ENCODE measurements at places on chromosomes 1 and 21. TPM values are rescaled to one million over a fixed set of nuclear protein-coding genes. Genes with fewer than 3 reads are reported as not detected.

KRTAP19-1 gene
- not detected for total RNA-seq

OR6K3 gene
- not detected for total RNA-seq

ANGPTL3 gene
- not detected for total RNA-seq

GRHL3 gene
- not detected for total RNA-seq

OSCP1 gene
- 5.3 TPM for total RNA-seq

GRCh38 chr1:113416496-113416895 lies 26.2 kb downstream of the MAGI3 start:
- DNase-seq = no peak

- DNase-seq = no peak
Measured at GRCh38 chr1:181583598-181583997, 100.3 kb downstream of the CACNA1E start.

- no peak for DNase-seq
Measured at GRCh38 chr1:11541956-11542355, 63.0 kb downstream of the DISP3 start.

- no peak for DNase-seq
Measured at GRCh38 chr1:116514708-116515525, 55.9 kb downstream of the CD58 start.

DNA sequence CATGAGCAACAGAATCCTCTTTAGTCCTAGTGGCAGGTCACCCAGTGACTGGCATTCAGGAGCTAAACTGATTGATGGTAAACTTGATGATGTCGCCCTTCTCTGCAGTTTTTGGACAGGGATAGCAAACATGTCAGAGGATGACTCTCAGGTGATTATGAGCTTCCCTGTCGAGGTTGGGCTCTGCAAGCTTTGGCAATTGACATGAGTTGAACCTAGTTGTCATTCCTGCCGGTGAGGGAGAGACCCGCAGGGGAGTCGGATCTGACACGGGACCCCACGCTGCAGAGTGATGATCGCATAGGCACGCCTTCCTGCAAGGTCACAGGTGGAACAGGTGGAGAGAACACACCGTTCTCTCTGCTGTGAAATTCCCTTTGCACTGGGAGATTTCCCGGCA lies 438.0 kb upstream of the VAMP3 start:
- DNase-seq = no peak

GRCh38 chr1:235843461-235843961 lies 23.2 kb downstream of the LYST start:
- DNase-seq = no peak

- DNase-seq = no peak
Measured at GRCh38 chr1:220970311-220970710, 91.1 kb downstream of the HLX start.

GRCh38 chr1:205596876-205597275 lies 34.9 kb downstream of the ELK4 start:
- DNase-seq = no peak

DNA sequence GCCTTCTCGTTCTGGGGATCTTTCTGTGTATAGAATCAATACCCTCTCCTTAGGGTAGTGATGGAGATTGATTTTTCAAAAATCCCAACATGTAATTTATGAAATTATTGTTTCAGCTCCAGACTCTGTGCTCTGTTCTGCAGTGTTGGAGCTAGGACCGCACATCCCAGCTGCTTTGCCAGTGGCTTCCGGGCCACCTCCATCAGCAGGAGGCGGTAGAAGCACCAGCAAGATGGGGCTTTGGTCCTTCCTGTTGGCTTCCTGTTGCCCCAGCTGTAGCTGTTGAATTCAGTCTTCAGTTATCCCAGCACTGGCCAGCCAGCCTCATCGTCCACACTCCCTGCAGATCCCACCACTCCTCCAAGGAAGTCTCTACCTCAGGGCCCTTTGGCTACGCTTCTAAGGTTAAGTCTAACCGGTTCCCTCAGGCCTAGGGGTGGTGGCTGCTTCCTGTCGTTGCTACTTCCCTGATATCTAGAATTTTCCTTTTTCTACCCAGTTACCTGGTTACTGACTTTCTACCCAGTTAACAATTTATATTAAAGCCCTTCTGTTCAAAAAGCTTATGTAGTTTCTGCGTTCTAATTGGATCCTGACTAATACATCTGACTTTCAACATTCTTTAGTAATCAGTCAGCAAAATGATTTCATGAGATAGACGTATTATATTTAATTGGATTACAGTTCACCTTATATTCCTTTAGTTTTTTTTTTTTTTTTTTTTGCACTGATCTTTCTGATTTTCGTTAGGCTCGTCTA lies 24.6 kb downstream of the GALNT2 start:
- DNase-seq = no peak

DNA sequence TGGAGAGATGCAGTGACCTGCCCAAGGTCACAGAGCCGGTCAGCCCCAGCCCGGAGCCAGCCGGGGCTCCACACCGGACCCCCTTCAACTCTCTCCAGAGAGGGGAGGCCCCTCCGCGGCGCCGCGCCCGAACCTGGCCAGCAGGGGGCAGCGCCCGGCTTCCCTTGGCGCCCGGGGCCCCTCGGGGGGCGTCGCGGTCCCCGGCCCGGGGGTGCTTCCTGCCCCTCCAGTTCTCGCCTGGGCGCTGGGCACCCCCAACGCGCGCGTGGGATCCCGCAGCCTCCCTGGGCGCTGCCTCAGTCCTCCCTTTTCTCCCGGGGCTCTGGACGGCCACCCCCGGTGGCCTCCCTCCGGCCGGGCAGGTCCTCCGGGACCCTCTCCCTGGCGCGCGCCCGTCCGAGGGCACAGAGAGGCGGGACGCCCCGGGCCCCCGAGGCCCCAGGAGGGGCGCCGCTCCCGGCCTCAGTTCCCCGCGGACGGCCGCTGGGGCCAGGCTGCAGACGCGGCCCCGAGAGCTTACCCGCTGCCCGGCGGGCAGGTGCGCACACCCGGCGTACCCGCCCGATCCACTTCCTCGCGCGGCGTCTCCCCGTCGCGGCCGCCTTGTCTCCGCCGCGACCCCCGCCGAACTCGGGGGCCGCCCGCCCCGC lies 406 bp downstream of the HTR1D start:
- DNase-seq = no peak

DNA sequence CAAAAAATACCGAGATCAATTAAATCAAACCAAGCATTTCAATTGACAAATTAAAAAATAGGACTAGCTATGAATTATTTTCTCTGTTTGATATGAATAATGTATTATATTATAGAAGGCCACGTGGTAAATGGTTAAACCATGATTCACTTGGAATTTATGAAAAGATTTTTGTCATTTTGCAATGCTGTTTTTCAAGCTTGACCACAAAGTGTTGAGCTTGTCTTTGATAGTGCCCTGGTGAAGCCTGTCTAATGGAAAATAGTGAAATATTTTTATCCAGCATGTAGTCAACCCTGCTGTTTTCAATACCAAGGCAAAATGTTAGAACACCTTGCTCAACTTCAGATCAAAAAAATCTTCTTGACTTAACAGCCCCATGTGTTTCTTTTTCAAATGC lies 288.0 kb upstream of the PRMT6 start:
- no peak for DNase-seq

- DNase-seq = no peak
Measured at GRCh38 chr1:13908128-13908527, 208.1 kb downstream of the PRDM2 start.

GRCh38 chr1:63617450-63617849 lies 24.2 kb downstream of the PGM1 start:
- DNase-seq = no peak

- DNase-seq = no peak
Measured at GRCh38 chr21:35239811-35240219, 190.7 kb upstream of the RUNX1 start.

DNA sequence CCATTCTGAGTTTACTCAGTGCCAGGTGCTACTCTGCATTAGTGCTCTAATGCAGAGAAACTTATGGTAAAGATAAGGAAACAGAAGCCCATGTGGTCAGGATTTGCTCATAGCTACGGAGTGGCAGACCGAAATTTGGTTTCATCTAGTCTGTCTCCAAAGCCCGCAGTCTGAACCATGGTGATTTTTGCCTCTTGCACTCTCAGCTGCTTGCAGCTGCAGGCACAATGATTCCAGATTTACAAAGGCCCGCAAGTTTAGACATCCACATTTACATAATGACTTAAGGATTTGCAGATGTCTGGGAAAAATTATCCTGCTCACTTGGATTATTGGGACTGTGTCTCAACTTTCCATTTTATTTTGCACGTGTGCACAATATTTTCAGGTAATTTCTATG lies 161.3 kb upstream of the KCNJ6 start:
- no peak for DNase-seq

DNA sequence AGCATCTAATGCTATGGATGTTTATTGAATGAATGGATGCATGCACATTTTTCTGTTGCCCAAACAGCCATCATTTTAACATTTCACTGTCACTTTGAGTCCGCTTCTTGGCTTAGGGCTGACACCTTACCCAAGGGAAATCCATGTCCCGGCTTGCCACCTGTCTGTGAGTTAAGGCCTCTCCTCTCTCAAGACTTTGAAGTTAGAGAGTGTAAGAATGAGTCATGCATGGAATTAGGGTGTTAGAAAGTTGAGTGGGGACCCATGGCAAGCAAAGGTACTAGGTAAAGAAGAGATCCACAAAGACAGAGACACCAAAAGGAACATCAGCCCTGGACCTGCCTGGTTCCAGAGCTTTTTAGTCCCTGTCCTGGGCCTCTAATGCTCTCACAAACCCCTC lies 35.1 kb downstream of the ATP1A1 start:
- no peak for DNase-seq

DNA sequence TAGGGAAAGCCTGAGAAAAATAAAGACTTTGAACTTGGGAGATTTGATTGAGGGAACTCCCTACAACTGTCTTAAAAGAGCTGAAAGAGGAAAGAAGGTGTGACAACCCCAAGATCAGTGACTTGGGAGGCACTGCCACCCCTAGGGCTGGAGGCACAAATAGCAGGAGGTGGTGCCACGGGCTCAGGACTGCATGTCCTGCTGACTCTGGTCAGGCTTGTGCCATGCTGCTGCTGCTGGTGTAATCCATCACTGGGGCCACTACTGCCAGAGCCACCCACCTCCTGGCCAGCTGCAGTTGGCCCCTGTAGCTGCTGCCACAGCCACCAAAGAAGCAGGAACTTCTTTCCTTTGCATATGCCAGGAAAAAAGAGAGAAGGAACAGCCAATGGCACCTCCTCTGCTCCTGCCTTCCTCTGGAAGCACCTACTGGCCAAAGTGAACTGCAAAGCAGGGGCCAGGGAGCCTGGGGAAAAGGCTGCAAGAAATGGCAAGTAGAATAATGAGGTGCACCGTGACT lies 730.3 kb downstream of the PTPRU start:
- DNase-seq = no peak

DNA sequence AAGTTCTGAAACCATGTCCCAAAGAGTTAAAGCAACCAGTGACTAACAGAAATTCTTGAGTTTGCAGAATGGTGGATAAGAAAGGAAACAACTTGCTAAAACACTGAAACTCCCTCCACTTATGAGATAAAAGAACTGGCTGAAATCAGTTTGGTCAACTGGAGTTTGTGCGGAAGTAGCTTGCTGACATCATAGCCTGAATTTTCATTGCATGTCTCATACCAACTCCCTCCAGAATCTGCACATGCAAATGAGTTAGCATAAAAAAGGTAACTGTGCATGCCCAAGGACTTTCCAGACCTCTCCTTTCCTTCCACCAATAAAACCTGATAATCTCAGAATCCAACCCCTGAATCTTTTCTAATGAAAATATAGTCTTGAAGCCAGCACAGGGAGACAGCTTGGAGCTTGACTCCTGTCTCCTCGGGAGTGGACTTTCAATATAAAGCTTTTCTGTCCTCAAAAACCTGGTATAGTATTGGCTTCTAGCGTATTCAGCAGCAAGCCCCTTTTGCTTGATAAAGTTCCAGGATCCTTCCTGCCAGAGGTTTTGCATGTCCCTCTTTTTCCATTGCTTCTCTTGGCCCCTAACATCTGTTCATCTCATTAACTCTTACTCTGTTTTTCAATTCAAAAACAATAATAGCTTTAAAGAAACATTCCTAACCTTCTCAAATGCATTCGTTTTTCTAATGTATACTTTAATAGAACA lies 785.8 kb upstream of the ADGRL4 start:
- DNase-seq = no peak

All from Right ventricle myocardium inferior (tissue), 1 donor.